ENCODE measurements at places on chromosomes 2 and 18.

DNA sequence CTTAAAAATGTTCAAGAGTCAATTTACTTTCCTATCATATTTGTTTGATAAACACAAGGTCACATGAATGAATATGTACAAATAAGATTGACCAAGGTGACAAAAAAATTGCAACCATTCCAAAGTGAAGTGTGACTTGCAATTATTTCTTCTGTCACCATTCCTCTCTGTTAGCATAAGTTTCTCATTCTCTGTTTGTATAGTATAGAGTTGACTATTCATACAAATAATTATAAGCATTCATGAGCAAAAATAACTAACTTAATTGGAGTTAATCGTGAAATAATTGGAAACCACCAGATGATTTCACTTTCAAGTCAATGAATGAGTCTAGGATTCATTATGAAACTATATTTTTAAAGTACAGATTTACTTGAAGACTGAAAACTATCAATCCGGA, 42.1 kb downstream of the PGAP1 start:
- no peak for DNase-seq

DNA sequence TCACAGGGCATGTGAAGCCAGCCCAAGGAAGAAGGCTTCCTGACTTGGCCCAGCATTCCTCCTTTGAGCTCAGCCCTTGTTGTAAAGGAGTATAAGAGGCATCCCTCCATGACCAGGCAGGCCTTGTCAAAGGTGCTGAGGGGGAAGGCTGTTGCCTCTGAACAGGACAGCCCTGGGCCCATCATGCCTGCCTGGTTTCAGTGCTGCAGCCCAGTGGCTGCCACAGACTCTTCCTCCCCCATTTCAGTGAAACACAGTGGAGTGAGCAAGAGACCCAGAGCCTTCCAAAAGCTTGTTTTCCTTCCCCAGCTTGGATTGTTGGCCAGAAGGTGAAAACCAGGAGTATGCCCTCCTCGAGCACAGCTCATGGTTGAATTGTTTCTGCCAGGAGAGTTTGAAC, 19.9 kb upstream of the RPL37A start:
- no peak for DNase-seq

- peak; percentile 20 for DNase-seq
Measured at GRCh38 chr2:74374509-74375205, 5.5 kb downstream of the DCTN1 start.

DNA sequence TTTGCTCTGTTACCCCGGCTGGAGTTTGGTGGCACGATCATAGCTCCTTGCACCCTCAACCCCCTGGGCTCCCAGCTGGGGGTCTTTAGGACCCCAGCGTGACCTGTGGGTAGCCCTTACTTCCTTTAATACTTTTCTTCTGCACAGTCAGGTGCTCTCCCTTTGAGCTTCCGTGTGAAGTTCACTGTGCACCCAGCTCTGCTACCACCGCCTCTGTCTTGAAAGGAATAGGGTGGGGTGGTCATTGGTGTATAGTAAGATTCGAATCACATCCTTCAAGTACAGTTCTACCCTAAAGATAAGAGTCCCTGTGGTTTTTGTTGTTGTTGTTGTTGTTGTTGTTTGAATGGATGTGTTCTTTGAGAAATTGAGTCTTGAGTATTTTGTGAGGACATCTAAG, 267.4 kb downstream of the NEDD4L start:
- no peak for DNase-seq

GRCh38 chr18:63511285-63511684, 30.9 kb upstream of the SERPINB12 start:
- no peak for DNase-seq

DNA sequence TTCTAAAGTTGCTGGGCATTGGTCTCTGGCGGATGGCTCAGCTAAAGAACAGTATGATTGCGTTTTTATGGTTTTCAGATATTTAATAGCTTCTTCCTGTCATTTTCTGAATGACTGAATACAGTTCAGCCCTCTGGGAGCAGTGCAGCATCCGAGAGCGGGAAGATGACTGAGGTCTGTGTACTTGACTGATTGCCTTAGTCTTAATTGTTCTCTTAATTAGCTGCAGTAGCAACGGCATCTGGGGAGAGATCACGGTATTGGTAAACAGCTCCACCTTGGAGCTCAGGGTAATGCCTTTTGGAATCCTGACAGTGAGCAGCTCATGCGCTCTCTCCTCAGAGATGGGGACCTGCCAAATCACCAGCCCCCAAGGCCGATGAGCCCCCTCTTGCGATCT, 481.4 kb upstream of the SPRED2 start:
- DNase-seq: no peak

- peak; percentile 15 for DNase-seq
Measured at GRCh38 chr2:189466656-189467055, 25.4 kb downstream of the WDR75 start.

DNA sequence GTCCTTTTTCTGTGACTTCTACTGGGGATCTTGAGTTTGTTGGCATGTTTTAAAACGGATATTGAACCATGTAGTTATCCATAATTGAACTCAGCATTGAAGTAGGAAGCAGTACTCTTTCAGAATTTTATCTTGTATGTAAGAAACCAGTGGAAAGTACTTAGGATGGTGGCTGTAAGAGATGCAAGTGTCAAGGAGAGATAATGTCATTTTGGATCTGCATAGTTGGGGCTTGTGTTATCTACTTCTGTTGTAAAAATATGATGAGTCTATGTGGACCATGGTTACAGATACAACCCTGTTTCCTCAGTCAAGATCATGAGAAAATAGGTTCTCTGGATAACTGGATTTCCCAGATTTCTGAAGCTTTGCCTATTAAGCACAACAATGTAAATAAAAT, 113.7 kb downstream of the NAB1 start:
- no peak for DNase-seq

- DNase-seq: peak; percentile 48
Measured at GRCh38 chr2:206158563-206159345, 490 bp downstream of the NDUFS1 start.

- DNase-seq: no peak
Measured at GRCh38 chr2:238868067-238868524, 20.2 kb downstream of the TWIST2 start.

DNA sequence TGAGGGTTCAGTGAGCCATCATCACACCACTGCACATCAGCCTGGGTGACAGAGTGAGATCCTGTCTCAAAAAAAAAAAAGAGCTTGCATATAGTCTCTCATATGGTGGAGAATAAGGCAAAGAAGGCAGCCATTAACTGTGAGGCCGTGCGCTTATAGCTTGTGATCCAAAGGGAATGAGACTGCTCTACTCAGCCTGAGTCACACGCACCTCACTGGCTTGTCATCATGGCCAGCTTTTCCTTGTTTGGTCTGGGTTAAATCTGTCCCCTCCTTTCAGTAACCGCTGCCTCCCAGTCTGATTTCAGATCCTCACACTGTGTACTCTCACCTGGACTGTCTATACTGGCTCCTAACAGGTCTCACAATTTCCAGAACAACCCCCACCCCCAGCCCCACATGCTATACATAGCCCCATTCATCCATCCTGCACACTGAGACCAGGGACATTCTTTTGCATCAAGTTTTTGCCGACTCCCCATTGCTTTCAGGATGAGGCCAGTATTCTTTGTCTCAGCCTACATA, 35.3 kb upstream of the ANKRD44 start:
- DNase-seq: no peak

- peak; percentile 61 for DNase-seq
Measured at GRCh38 chr18:6731222-6731596, 1.7 kb downstream of the ARHGAP28 start.

- DNase-seq: no peak
Measured at GRCh38 chr2:109384308-109385271, 229.2 kb downstream of the SEPTIN10 start.

- DNase-seq: no peak
Measured at GRCh38 chr2:200786826-200787225, 24.9 kb upstream of the BZW1 start.

GRCh38 chr18:34841891-34842290, 131.8 kb downstream of the DTNA start:
- DNase-seq: no peak

DNA sequence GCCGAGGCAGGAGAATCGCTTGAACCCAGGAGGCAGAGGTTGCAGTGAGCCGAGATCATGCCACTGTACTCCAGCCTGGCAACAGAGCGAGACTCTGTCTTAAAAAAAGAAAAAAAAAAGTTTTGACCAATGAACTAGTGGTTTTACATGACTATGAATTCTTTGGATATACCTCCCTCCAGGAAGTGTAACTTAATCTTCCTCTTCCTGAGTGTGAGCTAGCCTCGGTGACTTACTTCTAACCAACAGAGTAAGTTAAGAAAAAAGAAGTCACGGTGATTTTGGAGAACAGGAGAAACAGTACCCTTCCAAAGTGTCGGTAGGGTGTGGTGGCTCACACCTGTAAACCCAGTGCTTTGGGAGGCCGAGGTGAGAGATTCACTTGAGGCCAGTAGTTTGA, 7.1 kb downstream of the TIA1 start:
- no peak for DNase-seq

GRCh38 chr18:40347261-40347660, 1607.8 kb upstream of the PIK3C3 start:
- no peak for DNase-seq

DNA sequence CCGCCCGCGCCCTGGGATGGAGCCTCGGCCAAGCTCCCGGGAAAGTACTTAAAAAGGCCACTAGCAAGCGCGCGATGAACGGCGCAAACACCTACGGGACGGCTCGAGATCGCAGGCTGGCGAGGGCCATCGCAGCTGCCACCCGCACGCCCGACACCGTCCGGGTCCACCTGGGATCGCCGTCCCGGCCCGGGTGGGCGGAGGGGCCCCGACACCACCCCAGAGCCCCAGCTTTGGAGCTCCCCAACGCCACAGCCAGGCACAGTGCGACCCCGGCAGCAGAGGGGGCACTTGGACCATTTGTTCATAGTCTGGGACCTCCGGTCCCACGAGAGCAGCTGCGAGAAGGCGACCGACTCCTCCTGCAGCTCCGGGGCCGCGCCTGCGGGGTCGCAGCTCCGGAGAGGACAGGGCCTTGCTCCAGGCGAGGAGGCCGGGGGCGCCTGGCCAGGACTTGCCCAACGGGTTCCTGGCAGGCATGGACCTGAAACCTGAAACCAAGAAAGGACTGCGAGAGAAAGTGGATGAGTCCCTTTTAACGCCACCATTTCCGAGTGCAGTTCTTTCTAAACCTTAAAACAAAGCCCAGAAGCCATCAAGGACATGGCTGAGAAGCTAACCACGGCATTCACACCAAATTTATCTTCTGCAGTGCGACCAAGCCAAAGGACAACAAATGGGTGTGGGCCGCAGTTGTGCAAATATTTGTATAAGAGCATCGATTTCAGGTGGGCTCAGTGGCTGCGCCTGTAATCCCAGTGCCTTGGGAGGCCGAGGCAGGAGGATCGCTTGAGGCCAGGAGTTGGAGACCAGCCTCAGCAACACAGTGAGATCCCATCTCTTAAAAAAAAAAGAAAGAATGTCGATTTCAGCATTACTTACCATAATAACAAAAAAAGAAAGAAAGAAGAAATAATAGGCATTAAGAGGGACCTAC, 54.0 kb upstream of the IMP4 start:
- DNase-seq: peak; percentile 38

GRCh38 chr2:55416786-55417568, 2.7 kb downstream of the CCDC88A start:
- DNase-seq: no peak

- peak; percentile 91 for DNase-seq
Measured at GRCh38 chr2:181715033-181715630, 34.8 kb upstream of the NEUROD1 start.

DNA sequence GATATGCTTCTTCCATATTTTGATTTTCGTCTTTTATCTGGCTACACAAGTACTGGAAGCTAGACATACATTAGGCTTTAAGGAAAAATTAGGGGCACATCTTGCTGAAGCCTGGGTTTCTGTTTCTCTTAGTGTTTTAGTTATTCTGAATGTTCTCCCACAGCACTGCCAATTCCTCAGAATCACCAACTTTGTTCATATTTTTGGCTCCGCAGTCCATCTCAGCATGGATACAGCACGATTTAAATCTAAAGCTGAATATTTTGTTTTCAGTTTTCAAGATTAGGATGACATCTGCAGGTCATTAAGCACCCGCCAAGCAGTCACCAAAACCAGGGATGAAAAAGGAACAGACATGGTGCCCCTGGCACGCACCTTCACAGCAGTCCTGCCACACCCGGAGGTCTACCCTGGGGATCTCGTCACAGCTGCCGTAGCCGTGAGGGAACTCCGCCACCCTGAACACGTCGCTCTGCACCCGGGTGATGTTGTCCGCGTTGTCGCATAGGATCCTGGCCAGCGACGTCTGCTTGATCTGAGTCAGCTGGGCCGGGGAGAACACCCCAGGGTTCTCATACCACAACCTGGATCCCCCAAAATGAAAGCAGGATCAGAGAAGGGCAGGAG, 101.2 kb downstream of the PXDN start:
- DNase-seq: no peak

GRCh38 chr2:239295377-239296019, 105.3 kb downstream of the HDAC4 start:
- no peak for DNase-seq

- DNase-seq: no peak
Measured at GRCh38 chr2:200737585-200737984, 74.1 kb upstream of the BZW1 start.

DNA sequence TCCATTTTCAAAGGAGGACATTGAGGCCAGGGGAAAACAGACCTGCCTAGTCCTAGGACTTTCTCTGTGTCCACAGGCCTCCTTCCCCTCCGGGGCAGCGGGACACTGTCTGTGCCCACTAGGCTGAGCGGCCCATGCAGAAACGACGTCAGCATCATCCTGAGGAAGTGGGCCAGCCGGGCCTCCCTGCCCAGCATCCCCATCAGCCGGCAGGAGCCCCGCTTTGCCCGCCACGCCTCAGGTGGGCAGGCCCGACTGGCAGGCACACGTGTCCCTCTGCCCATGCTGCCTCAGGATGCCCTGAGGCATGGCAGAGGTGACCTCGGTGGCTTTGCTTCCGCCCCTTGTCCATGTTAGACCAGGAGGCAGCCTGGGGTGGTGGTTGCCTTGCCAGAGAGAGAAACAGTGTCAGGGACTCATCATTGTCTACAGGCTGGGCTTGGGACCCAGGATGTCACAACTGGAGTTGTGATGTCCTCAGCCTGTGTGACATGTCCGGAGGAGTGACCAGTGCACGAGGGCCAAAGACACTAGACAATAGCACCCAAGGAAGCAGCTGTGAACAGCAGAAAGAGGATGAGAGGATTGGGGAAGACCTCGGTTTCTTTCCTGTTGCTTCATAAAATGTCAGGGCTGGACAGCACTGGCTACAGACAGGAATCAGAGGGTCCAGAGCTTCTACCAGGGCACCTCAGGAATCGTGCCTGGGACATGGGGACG, 36.8 kb downstream of the TOGARAM2 start:
- no peak for DNase-seq

- DNase-seq: no peak
Measured at GRCh38 chr2:135826544-135826943, 10.4 kb downstream of the LCT start.

Measured in NCI-H524 (cell line).